Activated naive CD4-positive, alpha-beta T cell (primary cell): ENCODE measurements at places on chromosomes 3 and 15.

DNA sequence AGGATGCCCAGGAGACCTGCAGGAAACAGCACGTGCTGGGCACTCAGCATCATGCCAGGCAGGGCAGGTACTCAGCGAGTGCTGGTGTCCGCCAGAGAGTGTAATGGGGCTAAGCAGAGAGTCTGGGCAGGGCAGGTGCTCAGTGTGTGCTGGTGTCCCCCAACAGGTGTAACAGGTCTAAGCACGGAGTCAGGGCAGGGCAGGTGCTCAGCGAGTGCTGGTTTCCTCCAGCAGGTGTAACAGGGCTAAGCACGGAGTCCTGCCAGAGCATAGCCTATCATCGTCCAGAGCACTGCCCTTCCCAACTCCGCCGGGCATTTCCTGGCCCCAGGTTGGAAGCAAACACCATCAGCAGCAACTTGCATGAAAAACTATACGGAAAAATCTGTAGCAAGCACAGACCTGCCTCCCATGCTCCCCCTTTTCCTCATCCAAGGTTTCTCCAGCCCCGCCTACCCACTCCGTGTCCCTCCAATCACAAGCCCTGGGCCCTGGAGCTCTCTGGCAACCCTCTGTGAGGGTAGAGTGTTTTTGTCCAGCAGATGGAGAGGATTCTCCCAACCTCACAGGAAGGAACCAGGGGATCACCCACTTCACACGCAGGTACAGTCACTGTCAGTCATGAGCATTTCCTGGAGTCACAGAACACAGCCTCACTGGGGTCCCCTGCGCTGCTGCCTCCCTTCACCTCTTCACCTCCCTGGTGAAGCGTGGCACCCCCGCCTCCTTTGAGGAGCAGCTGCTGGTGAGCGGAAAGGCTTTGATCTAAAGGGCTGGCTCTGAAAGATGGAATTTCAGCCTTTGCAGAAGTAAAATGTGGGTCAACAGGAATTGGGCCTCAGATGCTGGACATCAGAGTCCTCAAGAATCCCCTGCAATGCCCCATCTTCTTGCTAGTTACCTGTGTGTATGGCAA is 302.5 kb downstream of the OCA2 start:
- DNase-seq: no peak

DNA sequence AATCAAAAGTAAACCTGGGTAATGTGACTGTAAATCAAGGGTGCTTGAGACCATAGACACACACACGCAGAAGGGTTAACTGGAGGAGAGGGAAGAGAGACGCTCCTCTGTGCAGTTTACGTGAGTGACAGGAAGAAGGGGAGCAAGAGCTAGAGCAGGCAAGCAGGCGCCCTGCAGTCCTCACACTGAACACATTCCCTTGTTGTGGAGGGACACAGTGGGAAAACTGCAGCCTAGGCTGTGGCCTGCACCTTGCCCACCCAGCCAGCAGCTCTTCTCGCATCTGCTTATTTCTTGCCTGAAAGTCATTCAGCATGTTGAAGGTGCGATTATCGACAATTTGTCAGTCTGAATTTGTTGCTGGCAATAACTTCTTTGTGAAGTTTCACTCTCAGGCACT is 24.2 kb downstream of the SOX2 start:
- DNase-seq: no peak

- DNase-seq: no peak
These were observed 33.1 kb downstream of the CRTAP start for GRCh38 chr3:33146791-33147445.

- DNase-seq: peak; percentile 17
These were observed 1.0 kb downstream of the PDE12 start for GRCh38 chr3:57557085-57557537.

GRCh38 chr3:100563652-100564211 is 45.7 kb upstream of the ADGRG7 start:
- no peak for DNase-seq

DNA sequence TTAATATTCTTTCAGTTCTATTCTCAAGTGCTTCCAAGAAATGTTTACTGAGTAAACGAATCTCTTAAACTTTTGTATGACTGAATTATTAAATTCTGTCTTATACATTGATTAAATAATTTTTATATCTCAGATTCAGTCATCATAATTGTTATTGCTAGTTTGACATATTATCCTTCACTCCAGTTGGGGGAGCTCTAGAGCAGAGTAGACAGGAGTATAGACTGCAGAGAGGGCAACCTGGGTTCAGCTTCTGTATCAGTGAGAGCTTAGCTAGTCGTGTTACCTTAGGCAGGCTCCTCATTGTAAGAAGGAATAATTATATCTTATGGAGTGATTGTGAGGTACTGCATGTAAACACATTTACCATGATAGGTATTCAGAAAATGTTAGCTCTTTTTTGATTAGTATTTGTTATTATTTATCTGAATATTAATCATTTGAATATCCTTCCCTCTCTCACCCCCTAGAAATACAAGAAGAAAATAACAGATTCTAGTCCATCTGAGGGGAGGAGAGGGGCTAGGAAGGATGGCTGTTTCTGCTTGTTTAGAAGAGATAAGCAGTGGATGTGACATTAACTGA is 31.0 kb upstream of the ZCWPW2 start:
- DNase-seq: no peak

DNA sequence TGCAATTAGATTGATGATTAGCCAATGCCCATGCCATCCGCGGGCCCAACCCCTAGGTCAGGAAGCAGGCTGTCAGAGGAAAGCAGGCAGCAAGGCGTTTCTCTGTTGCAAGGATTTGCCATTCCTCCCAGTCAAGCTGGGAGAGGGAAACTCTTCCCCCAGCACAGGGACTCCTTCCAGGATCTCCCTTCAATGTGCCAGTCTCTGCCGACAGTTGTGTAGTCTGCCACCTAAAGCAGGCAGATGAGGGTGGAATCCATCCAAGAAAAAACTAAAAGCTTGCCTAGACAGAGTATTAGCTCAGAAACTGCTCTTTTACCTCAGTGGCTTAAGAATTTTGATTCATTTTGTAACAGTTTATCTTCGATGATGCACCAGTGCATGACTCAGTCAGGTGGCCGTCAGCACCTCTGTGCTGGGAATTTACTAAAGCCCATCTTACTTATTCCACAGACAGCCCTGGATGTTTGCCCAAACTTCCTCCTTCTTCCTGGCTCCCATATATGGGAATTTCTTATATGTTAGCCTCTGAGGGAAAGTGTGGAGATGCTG is 501.5 kb upstream of the THBS1 start:
- no peak for DNase-seq

GRCh38 chr3:38950581-38950980 is 101.2 kb downstream of the SCN11A start:
- no peak for DNase-seq
